Dermis blood vessel endothelial cell (primary cell): ENCODE measurements at places on chromosomes 5 and 9.

DNA sequence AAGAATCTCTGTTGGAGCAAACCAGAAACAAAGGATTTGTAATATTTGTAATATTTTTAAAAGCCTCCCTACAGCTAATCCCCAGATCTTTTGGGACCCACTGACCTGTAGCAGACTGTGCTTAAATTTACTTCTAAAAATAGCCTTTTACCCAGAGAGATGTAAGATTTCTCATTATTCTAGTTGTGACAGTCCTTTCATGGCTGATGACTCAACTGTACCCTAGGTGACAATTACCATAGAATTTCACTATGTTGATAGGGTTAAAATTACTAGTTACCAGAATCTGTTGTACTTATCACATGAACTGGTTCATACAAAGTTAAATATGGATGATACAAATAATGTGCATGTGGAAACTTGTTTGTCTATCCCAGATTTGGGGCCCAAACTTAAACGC is 543.9 kb upstream of the SEMA6A start:
- no peak for DNase-seq

DNA sequence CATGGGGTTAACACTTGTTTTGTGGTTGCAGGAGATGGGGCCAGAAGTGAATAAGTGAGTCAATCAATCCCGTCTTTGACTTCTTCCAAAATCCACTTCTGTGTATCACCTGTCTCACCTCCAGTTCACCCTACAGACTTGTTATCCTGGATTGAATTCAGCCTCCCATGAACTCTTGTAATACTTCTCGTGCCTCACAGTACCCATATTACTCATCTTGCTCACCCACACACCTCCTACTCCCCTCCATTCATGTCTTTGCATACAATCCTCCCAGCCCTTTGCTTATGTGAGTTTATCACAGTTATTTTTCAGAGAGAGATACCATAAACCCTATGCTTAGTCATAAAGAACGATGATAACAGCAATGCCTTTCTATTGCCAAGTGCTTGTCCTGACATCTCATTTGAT is 52.9 kb upstream of the PAPPA start:
- no peak for DNase-seq

GRCh38 chr5:156914371-156914737 is 48.7 kb downstream of the TIMD4 start:
- no peak for DNase-seq

GRCh38 chr5:164818445-164818844 is 1313.0 kb downstream of the MAT2B start:
- no peak for DNase-seq

DNA sequence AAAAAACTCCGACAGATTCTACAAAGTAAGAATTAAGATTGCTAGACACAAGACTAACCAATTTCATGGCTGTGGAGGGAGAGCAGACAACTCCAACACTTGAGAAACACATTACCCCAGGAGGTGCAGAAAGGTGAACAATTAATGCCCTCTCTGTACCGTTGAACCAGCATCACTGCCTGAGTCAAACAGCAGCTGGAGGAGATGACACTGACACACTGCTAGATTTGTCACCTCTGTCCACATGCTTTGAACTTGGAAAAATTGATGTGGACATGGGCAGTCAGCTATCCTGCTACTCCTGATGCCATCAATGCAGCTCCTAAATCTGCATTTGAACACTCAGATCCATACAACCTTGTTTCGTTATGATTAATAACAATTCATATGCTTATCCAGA is 51.7 kb downstream of the GPBP1 start:
- no peak for DNase-seq

DNA sequence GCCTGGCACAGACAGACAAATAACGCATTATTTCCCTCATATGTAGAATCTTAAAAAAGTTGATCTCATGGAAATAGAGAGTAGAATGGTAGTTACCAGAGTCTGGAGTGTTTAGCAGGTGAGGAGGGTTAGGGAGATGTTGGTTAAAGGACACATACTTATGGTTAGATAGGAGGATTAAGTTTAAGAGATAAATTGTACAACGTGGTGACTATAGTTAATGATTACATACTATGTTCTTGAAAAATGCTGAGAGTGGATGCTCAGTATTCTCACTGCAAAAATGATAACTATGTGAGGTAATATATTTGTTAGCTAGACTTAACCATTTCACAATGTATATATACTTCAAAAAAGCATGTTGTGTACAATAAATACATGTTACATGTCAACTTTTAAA is 38.0 kb downstream of the CERT1 start:
- DNase-seq: no peak

GRCh38 chr5:66909364-66909763 is 287.2 kb downstream of the CD180 start:
- no peak for DNase-seq

GRCh38 chr5:143592648-143593047 is 189.2 kb upstream of the NR3C1 start:
- peak; percentile 59 for DNase-seq

- peak; percentile 23 for DNase-seq
Observed at GRCh38 chr5:123496892-123497291, 15.1 kb upstream of the CSNK1G3 start.

DNA sequence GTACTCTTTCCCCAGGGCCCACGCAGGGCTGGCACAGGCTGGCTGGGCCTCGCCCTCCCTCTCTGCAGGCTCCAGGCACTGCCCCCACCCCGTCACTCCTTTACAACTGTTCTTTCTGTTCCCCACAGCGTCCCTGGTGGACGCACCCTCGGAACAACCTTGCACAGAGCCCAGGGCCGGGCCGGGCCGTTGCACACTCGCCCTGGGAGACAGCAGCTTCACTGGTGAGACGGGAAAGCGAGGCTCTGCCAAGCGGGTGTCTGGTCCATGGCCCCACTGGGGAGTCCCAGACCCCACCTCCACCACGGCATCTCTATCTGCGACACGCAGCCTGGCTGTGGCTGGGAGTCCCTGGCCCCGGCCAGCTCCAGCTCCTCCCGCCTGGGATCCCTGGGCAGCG is 18.4 kb upstream of the QSOX2 start:
- no peak for DNase-seq

- DNase-seq: no peak
Observed at GRCh38 chr9:132849185-132849706, 28.8 kb downstream of the AK8 start.

DNA sequence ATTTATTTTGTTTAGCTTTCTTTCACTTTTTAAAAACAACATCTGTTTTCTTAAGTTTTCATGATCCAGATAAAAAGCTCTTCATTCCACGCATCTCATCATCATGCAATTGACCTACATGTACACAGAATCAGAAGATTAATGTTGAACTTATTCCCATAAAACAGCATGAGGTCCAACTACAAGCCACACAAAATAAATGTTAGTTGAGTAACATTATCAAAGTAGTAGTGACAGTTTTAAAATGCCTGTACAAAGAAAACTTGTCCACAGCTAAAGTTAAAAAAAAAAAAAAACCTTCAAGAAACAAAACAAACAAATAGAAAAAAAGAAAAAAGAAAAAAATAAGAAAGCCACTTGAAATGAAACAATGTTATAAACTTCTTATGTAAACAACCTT is 846.3 kb downstream of the TLE1 start:
- no peak for DNase-seq

DNA sequence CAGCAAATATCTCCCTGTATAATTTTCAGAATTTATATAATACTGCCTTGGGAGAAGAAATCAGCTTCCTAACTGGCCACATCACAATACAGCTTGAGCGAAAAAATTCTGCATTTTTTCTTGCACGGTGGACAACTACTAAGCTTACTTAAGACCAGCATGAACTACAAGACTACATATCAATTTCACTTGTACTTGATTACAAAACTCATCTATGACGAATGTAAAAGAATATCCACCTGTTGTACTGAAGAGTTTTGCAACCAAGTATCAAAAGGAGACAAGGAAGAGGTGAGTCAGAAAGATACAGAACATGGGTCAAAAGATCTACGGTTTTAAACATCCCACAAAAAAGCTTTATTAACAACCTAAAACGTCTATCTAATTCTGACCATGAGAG is 279.4 kb downstream of the BNC2 start:
- DNase-seq: no peak

DNA sequence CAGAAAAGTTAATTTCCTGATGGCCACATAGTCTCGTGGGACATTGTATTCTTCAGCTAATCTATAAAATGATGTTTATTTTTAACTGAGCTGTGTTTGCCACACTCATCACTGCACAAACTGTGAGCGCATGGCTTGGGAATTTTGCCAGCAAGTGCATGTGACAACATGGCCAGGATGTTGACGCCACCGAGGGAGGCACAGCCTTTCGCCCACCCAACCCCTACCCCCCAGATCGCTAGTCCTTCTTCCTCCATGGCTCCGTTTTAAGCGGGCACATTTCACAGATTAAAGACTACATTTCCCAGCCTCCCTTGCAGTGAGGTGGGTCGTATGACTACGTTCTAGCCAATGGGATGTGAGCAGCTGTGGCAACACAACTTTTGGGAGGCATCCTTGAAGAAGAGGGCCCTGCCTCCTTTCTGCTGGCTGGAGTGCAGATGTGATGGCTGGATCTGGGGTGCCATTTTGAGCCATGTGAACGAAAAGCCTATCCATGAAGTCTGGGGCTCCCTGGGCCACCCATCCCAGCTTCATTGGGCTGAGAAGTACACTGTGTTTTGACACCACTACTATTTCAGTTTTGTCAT is 7.9 kb downstream of the NRARP start:
- DNase-seq: peak; percentile 81

DNA sequence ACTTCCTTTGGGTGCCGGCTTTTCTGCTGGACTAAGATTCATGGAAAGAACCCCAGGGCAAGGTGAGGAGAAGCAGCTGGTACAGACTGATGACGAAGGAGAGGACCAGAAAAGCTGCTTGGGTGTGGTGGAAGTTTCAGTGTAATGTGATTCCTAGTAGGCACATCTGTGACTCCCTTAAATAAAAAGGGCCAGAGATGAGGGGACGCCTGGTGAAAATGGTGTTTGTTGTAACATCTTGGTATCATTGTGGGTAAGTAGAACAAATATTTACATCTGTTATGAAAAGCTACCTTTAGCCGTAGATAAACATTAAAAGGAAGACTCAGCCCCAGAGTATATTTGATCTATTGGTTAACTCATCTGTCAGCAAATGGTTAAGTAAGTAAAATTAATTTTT is 33.8 kb downstream of the OTULINL start:
- DNase-seq: no peak

- DNase-seq: no peak
Observed at GRCh38 chr9:96116275-96117064, 185.5 kb downstream of the HSD17B3 start.

DNA sequence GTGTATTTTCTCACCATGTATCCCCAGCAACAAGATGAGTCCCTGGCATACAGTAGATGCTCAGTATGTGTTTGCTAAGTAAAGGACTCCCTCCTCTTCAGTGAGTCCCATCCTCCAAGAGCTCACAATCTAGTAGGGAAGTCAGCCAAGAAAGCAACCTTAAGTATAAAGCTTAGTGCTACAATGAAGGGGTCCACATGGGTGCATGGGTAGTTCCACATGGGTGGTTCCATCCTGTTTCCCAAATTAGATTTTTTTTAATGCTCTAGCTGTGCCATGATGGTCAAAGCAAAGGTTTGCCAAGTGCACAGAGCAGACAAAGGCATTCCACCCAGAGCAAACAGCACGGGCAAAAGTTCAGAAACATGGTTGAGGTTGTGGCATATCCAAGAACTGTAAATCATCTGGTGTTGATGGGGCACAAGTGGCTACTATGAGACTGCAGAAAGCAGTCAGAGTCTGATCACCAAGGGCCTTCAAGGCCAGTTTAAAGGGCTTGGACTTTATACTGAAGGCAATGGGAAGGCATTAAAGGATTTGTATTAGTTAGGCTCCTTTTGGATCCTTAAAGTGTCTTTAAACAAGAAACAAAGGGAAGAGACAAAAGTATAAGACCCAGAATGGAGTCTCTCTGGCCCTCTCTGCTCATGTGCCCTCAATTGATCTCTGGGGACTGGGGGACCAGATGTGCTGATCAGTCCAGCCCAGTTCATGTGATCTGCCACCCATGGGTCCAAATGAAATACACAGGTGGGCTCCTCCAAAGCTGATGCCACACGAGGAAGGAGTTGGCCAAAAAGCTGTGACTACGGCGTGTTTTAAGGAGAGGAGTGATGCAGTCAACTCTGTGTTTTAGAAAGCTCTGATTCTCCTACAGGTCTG is 9.0 kb upstream of the CPLX2 start:
- DNase-seq: no peak

- DNase-seq: no peak
Observed at GRCh38 chr5:98433022-98433421, 340.4 kb upstream of the RGMB start.

DNA sequence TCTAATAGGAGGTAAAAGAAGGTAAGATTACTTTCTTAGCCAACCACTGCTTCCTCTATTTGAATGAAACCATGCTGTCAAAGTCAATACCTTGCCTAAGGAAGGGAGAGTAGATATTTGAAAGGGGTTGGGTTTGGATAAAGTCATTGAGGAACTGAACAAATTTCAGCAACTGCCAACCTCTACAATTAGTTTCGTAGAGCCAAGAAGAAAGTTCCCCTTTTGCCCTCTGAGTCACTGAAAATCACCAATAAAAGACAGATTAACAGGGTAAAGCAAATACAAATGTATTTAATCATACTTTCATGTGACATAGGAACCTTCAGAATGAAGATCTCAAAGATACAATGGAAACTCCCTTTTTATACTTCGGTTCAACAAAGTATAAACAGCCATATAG is 615.7 kb downstream of the GABRG2 start:
- no peak for DNase-seq

- peak; percentile 21 for DNase-seq
Observed at GRCh38 chr9:70256123-70256551, 2.6 kb upstream of the SMC5 start.

- DNase-seq: no peak
Observed at GRCh38 chr5:156803404-156803803, 46.7 kb upstream of the PPP1R2B start.

DNA sequence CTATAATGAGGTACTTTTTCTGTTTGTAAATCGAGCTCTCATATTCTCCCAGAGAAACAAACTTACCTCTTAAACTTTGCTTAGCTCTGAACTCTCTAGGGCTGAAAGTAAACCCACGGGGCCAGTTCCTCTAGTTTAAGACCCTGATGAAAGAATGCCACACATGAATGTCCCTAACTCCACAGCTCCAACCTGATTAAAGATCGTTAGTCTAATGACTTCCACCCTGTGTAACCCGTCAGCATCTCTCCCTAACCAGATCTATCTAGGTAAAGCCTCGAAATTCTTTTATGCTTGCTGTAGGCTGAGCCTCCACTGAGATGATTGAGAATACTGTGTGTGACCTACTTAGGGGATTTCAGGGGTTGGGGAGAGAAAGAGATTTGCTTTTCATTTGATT is 27.0 kb downstream of the ADRA1B start:
- no peak for DNase-seq

GRCh38 chr9:12085399-12085798 is 607.8 kb upstream of the TYRP1 start:
- no peak for DNase-seq

GRCh38 chr5:109938453-109938852 is 248.7 kb downstream of the MAN2A1 start:
- DNase-seq: no peak

DNA sequence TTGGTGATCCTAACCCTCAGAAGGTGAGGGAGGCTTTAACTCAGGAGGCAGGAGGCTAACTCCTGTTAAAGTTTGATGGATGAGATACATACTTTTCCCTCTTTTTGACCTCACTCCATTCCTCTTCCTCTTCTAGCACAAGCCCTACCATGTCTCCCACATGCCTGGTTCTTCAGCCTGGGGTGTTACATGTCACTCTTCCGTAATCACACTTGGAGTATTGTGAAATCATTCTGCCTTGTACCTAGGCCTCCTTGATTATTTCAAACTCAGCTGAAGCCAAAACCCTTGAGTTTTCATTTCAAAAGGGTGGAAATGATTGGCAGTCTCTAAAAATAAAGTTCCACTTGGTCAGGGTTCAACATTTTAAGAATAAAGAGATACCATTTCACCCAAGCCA is 1.8 kb downstream of the PLAC8L1 start:
- no peak for DNase-seq
